ENCODE measurements at places on chromosomes 2 and 18.

DNA sequence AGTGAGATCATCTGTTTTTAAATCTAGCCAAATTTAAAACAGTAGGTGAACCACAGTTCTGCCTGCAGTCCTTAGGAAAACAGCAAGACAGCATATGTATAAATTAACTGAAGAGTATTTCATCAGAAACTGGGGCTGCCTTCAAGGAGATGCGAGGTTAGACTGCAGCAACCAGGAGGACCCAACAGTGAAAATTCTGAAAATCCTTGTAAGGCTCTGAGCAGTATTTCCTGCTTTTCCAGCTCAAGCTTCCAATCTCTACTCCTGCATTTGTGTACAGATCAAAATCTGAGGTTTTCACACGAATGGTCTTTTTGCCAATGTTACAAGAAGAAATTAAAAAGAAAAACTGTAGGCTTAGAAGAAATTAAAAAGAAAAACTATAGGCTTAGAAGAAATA, 43.7 kb downstream of the CERKL start:
- no peak for DNase-seq

DNA sequence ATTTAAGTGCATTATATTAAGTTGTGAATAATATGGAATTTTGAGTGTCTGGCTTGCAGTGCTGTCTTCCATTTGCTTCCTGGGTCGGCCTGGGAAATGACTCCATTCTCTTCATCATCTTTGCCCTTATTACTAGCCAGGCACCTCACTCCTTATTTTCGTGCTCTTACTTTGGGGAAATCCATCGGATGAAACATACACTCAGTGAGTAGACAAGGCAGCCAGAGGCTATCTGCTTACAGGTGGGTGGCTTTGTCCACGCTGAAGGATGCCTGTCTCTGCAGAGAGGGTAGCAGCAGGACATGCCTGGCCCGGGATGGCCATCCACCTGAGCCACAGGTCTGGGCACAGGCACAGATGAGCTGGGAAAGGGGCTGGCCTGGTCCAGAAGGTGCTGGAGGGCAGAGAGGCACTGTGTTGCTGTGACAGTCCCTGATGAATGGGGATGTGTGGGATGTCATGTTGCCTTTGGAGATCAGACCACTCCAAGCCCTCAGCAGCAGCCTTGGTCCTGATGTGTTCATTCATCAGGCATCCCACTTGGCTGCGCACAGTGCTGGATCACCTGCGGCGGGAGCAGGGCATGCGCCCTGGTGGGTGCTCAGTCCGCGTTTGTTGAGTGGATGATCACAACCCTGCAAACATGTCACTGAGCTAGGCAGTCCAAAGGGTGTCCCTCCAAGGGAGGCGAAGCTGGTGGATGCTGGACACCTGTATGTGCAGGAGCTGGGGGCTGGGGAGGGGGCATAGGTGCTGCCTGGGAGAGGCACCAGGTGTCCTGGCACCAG, 236.0 kb downstream of the LDLRAD4 start:
- DNase-seq = no peak

DNA sequence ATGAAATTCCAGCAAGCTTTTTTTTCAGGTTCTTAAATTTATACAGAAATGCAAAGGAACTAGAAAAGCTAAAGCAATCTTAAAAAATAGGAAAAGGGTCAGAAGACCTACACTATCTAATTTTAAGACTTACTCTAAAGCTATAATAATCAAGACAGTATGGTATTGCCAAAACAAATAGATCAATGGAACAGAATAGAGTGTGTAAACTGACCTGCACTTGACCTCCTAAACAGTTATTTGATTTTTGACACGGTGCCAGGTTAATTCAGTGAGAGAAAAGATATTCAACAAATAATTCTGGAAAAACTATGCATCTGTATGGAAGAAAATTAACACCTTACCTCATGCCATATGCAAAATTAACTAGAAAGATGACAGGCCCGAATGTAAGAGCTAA, 73.6 kb downstream of the OLA1 start:
- DNase-seq = no peak

GRCh38 chr2:72993933-72994280, 76.6 kb downstream of the EMX1 start:
- DNase-seq = no peak

DNA sequence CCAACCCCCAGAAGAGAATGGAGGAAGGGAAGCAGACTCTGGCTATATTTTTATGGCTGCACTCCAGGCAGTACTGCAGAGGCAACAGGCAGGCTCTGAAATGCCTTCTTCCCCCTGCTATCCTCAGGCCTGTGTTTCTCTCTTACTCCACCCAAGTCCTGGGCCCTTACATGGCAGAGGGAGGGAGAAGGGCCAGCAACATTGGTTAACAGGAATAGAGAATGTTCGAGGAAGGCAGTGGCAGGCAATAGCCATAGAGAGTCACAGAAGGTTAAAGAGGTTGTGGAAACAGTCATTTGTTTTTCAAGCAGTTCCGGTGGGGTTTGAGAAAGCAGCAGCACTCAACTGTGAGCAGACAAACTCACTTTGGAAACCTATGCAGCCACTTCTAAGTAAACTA, 15.1 kb upstream of the DARS1 start:
- DNase-seq = no peak

- no peak for DNase-seq
Measured at GRCh38 chr2:216880509-216881184, 20.8 kb upstream of the TNP1 start.

DNA sequence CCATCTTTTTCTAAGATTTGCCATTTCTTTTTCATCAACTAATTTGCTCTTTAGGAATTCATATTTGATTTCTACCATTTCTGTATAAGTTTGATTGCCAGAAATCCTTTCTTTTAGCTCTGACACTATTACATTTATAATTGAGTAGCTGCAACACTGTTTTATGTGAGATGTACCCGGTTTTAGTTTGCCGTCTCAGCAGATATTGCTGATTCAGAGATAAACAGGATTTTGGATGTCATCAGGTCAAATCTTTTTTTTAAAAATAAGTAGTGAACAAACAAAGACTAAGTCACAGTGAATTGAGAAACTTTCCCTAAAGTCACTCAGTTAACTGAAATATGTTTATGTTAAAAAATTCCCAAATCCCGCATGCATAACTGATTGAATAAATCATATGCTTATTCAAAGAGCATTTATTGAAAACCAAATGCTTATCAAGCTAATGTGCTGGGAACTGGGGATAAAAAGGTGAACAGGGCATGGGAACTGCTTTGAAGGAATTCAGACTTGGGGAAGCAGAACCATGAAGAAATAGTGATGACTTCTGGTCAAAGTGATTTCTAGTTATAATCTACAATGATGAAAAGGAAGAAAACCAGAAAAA, 19.5 kb upstream of the CCDC102B start:
- no peak for DNase-seq

DNA sequence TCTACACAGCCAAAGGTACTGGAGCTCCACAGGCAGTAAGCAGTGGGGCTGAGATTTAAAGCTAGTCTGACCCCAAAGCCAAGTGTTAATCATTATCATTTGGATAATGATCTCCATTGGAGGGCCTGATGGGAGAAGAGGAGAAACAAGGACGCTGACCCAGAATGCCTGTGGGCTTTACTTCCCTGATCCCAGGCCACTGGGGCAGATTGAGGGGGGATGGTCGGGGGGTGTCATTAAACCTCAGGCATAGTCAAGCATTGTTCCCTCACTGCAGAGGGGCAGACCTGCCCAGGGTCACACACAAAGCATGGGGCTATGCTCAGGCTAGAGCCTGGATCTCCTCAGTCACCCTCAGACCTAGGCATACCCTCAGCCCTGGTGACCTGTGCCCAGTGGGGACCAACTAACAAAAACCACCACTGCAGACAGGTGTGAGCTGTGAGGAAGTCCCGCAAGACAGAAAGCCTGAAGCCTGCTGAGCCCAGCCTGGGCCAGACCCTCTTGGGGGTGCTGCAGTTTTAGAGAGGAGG, 53.4 kb downstream of the SDC1 start:
- DNase-seq = no peak

GRCh38 chr2:193824474-193824873, 1629.7 kb upstream of the TMEFF2 start:
- DNase-seq = no peak

- no peak for DNase-seq
Measured at GRCh38 chr2:42464631-42465030, 29.2 kb downstream of the KCNG3 start.

DNA sequence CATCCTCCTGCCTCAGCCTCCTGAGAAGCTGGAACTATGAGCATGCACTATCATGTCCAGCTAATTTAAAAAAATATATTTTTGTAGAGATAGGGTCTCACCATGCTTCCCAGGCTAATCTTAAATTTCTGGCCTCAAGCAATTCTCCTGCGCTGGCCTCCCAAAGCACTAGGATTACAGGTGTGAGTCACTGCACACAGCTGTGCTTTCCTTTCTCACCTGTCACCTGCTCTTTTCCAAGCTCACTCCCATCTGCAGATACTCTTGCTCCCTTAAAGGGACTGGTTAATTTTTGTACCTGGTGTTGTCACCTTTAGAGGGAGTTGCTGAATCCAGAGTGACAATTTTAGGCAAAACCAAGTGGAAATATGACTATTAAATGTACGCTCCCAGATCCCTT, 178.2 kb downstream of the LOXHD1 start:
- DNase-seq = no peak

DNA sequence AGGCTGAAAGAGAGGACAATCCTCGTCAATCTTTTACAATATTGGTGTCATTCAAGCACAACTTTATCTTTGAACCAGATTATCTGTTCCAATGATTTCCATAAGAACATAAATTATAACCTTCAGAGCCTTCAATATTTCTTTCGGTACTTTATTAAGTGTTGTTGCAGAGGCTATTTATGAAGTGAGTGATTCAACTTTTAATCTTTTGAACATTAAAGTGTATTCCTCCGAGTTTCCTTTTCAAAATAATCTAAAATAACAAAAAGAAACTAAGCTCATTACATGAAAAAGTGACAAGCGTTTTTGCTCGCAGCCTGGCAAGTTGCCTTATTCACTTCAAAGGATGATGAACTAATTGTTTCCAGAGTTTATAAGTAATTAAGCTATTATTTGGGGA, 149.0 kb downstream of the MEIS1 start:
- DNase-seq = no peak

DNA sequence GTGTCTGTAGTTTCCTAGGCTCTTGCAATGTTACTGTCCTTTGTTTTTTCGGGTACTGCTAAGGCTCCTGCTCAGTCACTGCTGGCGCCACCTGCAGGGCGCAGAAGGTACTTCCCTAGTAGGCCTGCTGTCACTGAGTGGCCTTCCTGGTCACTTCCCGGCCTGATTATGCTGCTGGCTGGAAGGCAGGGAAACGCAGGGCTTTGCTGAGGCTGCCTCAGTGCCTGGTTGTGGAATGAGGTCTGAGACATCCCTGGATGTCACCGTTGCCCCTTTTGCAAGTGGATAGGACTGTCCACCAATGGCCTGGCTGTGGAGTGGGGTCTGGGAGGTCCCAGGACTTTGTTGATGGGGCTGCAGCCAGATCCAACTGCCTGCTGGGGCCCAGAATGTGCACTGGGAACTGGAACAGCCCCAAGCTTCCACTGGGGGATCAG, 13.1 kb downstream of the DAW1 start:
- DNase-seq = no peak

GRCh38 chr2:20595439-20596192, 55.3 kb downstream of the HS1BP3 start:
- no peak for DNase-seq

All from activated CD4-positive, CD25-positive, alpha-beta regulatory T cell treated with anti-CD3 and anti-CD28 coated beads, Interleukin-2, amount 50 U/mL, for 16 hours (primary cell).